ENCODE measurements at places on chromosomes 4 and X.
A peak's percentile ranks its signal among the peaks of the same experiment; 100 is the strongest.

- DNase-seq: no peak
These were observed 106.8 kb downstream of the ARSJ start for GRCh38 chr4:113872426-113873260.

DNA sequence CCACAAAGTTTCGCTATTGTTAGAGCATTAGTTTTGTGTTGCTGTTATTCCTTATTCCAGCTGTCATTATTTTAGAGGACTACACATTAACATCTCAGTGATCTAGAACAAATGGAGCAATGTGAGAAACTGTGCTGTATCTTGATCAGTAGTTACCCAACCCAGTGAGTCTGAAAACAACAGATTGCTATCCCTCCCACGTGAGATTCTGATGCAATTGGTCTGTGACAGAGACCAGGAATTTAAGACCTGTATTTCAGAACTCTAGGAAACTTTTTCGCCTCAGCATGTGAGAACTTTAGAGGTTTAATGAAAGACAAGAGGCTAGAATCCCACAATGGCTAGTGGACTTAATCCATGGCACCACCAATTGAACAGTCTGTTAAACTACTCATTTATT is 35.7 kb upstream of the CDS1 start:
- DNase-seq: no peak

DNA sequence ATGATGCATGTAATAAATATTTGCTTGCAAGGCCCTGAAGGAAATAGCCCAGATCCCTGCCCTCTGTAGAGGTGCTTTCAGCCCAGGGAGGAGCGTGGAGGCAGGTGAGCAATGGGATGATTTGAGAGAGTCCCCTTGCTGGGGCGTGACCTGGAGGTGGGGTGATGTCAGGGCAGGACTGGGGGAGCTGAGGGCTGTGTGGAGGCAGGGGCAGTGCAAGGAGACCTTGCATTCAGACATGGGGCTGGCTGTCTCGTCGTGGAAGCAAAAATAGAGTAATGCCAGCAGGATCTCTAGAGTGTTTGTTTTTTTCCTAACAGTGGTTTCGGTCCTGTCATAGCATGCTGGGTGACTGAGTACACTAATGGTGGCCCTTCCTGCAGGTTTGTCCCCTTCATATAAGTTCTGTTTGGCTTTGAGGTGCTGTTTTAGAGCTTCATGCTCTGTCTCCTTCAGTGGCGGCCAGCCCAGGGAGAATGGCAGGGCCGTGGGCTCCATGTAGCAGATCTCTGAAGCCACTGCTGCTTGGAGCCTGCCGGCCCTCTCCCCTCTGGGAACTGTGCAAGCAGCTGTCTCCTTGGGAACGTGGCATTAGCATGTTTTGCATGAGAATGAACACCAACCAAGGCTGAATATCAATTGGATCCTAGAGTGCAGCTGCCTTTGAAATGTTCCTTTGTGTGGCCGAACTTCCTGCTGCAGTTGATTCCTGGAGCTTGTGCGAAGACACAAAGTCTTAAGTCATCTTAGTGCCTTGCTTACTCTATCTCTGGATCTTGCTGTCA is 39.3 kb upstream of the CLDN34 start:
- DNase-seq: peak; percentile 89

DNA sequence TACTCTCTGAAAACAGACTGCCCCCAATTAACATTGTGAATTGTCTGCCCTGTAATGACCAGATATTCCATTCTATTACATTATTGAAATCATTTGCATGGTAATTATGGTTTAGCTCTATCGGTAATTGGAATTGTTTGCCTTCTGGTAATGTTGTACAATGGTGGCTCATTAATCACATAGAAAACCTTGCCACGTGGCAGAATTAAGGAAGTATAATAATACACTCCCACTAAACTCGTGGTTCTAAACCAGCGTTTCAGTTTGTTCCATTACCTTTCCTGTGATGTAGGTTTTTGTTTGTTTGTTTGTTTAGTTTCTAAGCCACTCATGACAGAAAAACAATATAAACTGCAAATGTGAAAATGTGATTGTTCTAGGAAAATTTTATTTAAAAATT is 45.1 kb upstream of the TAPT1 start:
- peak; percentile 22 for DNase-seq

- DNase-seq: no peak
These were observed 51.6 kb upstream of the IL2 start for GRCh38 chr4:122508083-122508482.

DNA sequence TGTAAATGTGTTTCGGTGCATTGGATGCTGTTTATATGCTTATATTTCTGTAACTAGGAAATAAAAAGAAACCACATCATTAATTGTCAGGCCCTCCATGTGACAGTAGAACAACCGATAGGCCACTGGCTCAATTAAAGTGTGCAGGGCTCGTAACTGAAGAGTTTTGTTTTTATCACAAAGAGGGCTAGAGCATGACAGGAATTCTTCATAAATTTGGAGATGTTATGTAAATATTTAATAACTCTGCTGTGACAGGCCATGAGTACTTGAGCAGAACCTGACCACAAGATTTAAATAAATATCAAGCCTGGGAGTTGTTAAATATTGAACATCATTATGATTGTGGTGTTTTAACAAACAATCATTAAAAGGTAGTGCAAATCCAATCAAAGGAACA is 55.9 kb downstream of the MID1 start:
- no peak for DNase-seq

DNA sequence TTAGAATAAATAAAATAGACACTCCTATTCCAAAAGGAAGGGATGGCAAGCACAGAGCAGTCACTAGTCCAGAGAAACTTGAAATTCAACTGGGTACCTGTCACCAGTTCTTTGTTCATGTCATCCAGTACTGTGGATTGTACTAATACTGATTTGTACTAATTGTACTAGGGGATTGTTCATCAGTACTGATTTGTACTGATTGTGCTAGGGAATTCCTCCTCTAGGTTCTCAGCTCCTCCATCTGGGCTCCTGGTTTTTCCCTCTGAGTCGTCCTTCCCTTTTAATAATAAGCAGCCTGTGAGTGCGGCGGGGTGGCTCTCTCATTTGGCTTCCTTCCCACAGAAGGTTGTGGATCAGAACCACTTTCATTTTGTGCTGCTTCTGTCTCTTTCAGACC is 31.0 kb upstream of the SOD3 start:
- no peak for DNase-seq

DNA sequence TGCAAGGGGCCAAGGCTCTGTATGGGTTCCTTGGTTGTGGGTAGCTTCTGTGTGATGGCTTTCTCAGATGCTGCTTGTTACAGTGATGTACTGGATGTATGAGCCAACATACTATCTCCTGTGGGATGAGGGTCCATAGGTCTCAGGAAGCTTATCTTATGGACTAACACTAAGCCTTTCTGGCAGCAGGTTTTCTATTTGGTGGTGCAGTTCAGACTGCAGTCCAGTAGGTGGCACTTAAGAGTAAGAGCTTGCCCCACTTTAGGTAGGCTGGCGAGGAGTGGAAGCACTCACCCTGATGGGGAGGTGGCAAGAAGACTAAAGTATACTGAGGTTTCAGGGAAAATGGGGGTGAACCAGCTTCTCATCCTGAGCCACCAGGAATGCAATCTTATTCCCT is 306.7 kb upstream of the MAOA start:
- no peak for DNase-seq

DNA sequence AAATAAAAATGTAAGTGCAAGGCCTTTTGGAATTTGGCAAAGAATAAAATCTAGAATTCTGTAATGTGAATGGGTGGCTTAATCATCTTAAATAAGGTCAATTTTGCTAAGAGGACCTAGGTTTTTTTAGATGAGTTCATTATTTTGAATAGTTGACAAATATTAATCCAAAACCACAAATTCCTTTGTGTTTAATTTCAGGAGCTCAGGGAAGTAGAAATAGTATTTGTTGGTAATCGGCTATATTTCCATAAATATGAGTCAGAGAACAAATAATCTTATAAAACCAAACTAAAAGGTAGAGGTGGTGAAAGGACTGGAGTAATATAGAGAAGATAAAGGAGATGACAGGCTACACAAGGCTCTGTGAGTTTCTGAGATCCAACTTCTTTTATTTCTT is 190.4 kb upstream of the TLL1 start:
- DNase-seq: no peak

GRCh38 chrX:17359500-17359899 is 15.5 kb upstream of the NHS start:
- no peak for DNase-seq

- no peak for DNase-seq
These were observed 3.1 kb upstream of the SLC26A1 start for GRCh38 chr4:996030-996996.

DNA sequence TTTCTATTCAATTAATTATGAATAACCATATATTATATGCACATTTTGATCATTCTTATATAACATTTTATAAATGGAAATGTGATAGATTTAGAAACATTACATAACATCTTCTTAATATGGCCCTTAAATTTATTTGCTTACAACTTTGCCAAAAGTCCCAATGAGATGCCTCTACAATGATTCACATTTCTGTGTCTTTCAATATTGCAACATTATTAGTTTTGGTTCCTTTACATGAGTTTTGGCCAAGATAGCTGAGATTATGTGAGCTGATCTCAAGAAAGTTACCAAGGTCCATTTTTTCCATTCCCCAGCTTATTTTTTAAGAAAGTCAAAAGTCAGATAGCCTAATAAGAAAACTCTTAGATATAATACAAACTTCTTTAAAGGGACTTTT is 361.2 kb downstream of the PCDH7 start:
- no peak for DNase-seq

GRCh38 chr4:106140601-106141000 is 175.4 kb downstream of the TBCK start:
- DNase-seq: no peak

- no peak for DNase-seq
These were observed 62.6 kb downstream of the COQ2 start for GRCh38 chr4:83221897-83222441.

- no peak for DNase-seq
These were observed 84.9 kb downstream of the BCOR start for GRCh38 chrX:40012868-40013265.

GRCh38 chr4:123351713-123352112 is 44.9 kb upstream of the SPRY1 start:
- no peak for DNase-seq

DNA sequence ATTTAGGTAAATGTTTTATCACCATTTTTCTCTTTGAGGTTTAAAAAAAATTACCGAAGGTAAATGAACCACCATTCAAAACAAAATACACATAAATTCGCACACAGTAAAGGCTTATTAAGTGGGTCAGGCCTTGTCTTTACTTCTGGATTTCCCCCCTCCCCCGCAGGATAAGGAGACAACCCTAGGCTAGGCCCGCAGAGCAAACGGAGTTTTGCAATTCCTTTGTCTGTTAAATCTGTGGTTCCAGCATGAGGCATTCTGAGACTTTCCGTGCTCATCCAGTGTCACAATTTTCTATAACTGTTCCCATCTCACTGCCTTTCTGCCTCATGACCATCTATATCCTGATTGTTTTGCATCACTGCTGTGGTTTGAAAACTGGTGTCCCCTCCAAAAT is 307.4 kb downstream of the DCHS2 start:
- DNase-seq: no peak

DNA sequence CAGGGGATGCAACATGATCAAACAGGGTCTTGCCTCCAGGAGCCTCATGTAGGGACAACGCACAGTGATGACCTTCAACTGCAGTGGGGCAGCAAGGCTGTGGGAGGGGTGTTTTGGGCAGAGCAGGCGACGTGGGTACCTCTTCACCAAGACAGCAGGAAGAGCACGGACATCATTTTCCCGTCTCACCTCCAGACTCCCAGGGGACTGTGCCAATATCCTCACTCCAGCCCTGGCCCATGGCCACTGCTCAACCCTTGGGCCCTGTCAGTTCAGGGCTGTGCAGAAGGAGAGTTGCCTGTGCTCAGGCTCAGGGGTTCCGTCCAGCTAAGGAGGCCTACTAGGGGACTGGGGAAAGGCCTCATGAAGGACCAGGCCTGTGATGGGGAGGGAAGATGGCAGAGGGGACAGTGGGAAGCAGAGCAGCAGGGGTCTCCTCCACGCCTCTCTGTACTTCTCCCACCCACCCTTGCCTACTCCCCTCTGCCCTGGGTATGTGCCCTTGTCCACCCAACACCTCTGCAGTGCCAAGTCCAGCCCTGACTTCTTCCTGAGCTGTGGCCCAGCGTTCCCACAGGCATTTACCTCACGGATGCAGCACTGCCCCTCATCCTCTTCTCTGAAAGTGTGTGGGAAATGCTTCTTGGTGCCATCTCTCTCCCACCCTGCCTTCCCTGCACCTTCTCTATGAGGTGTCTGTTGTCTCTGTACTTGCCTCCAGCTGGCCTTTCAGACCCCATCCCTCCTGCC is 1.4 kb downstream of the IL9R start:
- DNase-seq: no peak

DNA sequence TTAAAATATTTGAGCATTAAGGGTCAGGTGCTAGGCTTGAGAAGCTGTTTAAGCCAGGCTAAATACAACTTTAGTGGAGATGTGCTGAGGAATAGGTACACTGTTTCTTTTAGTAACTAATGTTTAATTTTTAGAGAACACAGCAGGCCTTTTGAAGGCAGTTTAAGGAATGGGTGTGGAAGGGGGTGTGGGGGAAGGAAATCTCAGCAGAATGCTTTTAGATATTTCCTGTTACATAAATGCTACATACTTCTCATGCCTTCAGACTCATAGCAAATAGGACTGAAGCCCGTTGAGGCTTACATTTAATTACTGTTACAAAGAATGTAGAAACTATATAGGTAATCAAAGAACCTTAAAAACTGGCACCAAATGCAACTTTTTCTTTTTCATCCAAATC is 66.3 kb downstream of the WWC2 start:
- no peak for DNase-seq

DNA sequence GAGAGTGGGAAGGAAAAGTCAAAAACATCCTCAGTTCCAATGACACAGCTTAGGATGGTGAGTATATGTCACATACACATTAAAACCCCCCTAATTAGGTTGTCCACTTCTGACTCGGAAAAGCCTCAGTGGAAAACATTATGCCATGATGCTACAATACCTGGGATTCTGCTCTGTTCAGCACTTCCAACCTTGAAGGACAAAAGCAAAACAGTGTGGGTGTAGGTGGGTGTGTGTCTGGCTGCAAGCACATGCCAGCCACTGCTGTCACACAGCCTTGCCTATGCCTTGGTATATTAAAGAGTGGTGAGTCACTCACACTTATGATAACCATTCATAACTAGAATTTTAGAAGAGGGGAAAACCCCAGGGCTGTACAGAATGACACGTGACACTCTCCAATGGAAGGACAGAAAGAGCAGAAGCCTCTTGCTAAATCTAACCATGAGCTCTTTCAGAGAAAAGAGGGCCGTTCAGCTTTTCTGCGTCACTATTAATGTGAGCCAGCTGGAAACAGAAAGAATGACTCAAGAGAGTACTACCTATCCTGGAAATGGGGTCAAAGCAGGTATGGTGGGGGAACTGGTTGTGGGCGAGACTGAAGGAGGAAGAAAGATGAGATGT is 159.6 kb downstream of the TET2 start:
- no peak for DNase-seq

DNA sequence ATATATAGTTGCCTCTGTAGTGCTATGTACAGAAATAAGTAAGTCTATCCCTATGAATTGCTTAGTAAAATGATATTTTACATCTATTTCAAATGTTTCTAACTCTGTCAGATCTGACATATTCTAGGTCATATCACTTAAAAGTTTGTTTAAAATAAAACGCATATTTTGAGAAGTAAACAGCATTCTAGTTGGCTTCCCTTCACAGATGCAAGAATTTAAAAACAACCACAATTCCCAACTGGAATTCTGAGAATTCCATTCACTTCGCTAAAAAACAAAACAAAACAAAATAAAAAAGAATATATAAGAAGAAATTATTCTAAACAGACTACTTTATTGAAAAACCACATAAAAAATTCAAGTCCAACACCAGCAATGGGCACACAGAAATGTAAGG is 126.0 kb downstream of the PPP3CA start:
- DNase-seq: no peak

Data from brain (organoid and tissue), 16 donors.